ENCODE measurements at places on chromosomes 6 and 20.

GRCh38 chr6:35096129-35096862 lies 44.8 kb downstream of the TCP11 start:
- DNase-seq, result no peak

DNA sequence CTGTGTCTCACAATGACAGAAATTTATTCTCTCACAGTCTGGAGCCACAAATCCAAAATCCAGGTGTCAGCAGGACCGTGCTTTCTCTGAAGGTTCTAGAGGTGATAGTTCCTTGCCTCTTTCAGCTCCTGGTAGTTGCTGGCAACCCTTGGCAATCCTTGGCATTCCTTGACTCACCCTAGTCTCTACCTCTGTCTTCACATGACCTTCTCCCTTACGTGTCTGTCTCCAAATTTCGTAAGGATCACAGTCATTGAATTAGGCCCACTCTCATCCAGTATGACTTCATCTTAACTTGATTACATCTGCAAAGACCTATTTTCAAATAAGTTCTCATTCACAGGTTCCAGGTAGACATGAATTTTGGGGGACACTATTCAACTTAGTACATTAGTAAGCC lies 143.1 kb downstream of the CEP57L1 start:
- DNase-seq, result no peak

GRCh38 chr20:15310361-15310760 lies 972.9 kb upstream of the FLRT3 start:
- no peak for DNase-seq

DNA sequence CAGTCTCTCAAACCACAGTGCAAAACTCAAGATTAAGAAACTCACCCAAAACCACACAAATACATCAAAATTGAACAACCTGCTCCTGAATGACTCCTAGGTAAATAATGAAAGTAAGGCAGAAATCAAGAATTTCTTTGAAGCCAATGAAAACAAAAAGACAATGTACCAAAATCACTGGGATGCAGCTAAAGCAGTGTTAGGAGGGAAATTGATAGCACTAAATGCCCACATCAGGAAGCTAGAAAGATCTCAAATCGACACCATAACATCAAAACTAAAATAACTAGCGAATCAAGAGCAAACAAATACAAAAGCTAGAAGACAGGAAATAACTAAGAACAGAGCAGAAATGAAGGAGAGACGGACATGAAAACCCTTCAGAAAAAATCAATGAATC lies 70.5 kb downstream of the TBC1D32 start:
- no peak for DNase-seq

GRCh38 chr6:168376120-168376519 lies 56.5 kb upstream of the DACT2 start:
- no peak for DNase-seq

DNA sequence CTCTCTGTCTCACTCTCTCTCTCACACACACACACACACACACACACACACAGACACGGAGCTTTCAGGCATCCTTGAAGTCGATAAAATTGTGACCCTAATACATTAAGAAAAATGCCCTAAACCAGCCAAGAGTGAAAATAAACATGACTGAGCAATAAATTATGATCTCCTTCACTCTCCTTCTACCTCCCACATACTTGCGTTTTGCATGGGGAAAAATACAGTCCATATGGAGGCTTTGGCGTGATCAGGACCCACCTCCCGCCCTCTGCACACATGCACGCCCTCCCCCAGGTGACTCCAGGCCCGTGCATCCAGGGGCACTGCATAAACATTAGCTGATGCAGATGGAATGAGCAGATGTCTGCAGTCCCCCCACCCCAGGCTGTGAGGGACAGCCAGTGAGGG lies 114.2 kb upstream of the JARID2 start:
- DNase-seq, result no peak

DNA sequence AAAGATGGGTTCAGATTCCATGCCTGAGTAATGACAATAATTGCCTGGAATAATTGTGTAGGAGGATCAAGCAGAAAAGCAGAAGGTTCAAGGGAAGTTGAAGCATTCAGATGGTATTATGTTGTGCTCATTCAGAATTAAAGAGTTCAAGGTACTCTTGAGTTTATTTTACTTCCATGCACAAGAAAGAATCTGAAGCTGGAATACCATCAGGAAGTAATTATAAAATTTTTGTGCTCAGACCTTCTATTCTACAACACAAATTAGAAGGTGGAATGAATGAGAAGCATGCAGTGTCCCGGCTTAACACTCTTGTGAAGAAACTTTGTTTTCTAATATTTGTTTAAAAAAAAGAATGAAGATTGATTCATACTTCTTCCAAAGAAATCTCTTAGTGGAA lies 139.4 kb upstream of the ENPP5 start:
- DNase-seq, result no peak

DNA sequence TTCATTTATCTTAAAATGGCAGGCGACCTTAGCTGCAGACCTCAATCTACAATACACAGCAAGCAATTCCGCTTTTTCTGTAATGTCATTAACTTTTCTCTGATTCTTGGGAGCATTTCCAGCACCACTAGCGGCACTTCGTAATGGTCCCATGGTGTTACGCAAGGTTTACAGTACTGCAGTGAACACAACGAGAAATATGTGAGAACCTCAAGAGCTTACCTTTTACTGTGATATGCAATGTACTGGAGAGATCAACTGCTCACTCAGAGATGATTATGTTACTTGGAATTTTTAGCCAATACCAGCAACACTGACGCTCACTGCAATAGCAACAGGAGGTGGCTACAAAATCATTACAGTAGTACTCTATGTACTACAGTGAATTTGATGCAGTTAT lies 2.8 kb upstream of the CEP43 start:
- DNase-seq, result no peak

GRCh38 chr6:158780988-158781691 lies 38.0 kb downstream of the EZR start:
- no peak for DNase-seq

- DNase-seq, result no peak
Measured at GRCh38 chr20:44284032-44284431, 27.0 kb downstream of the FITM2 start.

DNA sequence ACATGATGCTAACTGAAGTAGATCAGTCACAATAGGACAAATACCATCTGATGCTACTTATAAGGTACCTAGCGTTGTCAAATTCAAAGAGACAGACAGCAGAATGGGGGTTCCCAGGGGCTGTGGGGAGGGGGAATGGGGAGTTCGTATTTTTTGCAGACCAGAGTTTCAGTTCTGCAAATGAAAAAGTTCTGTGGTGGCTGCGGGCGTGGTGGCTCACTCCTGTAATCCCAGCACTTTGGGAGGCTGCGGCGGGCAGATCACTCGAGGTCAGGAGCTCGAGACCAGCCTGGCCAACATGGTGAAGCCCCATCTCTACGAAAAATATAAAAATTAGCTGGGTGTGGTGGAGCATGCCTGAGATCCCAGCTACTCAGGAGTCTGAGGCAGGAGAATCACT lies 68.1 kb downstream of the SLC22A23 start:
- DNase-seq, result no peak

DNA sequence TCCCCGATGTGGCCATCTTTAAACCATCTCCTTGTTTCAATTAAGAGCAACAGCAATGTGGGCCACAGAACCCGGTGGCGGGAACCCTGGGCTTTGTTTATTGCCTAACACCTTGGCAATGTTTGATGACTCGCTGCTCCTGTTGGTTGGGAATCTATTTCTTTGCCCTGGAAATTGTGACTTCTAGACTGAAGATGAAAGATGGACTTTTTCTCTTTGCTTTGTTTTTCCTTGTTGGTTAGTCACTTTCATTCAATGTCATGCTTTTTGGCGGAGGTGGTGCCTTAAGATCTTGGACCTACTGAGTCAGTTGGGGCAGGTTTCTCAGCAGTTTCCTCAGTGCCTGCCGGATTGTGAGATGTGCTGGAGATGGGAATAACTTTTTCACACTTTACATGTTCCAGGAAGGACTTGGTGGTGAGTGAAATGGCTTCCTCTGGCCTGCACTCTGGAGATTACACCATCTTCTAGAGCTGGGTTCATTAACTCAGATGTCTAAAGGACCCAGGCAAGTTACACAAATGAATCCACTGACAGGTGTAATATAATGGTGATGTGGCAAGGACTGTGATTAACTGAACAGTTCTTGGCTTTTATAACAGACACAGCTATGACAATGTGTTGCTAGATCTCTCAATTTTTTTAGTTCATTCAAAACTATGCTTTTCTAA lies 56.3 kb downstream of the TSHZ2 start:
- no peak for DNase-seq

DNA sequence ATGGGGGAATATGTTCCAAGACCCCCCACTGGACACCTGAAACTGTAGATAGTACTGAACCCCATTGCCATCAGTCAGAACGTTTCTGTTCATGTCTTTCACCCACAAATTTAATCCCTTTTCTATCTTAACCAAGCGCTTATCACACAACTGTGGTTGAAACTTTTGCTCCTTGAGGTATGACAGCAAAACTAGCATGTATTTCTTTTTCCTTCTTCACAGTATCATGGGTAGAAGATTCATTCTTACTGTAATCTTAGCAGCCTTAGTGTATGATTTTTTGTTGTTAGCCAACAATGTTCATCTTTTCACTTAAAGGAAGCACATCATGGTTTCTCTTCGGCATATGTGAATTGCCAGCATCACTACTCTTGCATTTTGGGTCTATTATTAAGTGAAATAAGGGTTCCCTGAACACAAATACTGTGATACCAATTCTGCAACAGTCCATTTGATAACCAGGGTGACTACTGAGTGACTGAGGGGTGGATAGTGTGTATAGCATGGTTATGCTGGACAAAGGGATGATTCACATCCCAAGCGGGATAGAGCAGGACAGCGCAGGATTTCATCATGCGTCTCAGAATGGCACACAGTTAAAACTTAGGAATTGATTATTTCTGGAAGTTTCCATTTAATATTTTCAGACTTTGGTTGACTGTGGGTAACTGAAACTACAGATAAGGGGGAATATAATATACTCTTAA lies 41.8 kb downstream of the KCNS1 start:
- no peak for DNase-seq

- DNase-seq, result no peak
Measured at GRCh38 chr6:157075549-157076450, 247.5 kb downstream of the TMEM242 start.

DNA sequence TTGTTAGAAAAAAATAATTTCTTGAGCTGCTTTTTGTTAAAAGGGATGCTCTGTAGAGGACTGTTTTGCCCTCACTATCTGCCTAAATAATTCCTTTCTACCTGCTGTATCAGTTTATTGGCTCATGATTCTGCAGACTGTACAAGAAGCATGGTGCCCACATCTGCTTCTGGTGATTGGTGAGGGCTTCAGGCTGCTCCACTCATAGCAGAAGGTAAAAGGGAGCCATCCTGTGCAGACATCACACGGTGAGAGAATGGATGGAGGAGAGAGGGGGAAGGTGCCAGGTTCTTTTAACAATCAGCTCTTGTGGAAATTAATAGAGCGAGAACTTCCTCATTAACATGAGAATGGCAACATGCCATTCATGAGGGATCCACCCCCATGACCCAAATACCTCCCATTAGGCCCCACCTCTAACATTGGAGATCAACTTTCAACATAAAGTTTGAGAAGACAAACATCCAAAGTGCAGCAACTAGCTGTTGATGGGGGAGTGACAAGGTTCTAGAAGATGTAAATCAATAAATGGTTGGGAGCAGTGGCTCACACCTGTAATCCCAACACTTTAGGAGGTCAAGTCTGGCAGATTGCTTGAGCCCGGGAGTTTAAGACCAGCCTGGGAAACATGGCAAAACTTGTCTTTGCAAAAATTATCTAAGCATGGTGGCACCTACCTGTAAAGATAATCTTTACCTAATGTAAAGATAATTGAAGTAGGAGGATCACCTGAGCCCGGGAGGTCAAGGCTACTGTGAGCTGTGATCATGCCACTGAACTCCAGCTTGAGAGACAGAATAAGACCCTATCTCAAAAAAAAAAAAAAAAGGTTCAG lies 15.7 kb upstream of the AHCY start:
- no peak for DNase-seq

GRCh38 chr6:77015350-77015749 lies 447.9 kb downstream of the HTR1B start:
- DNase-seq, result no peak

- DNase-seq, result no peak
Measured at GRCh38 chr20:20637998-20638725, 74.3 kb downstream of the RALGAPA2 start.

- no peak for DNase-seq
Measured at GRCh38 chr6:107957308-107957908, 600 bp downstream of the SEC63 start.

- no peak for DNase-seq
Measured at GRCh38 chr6:6600875-6601274, 12.4 kb downstream of the LY86 start.

- DNase-seq, result no peak
Measured at GRCh38 chr20:25071734-25072133, 10.2 kb downstream of the VSX1 start.

- no peak for DNase-seq
Measured at GRCh38 chr6:143286251-143286795, 164.2 kb downstream of the ADAT2 start.

DNA sequence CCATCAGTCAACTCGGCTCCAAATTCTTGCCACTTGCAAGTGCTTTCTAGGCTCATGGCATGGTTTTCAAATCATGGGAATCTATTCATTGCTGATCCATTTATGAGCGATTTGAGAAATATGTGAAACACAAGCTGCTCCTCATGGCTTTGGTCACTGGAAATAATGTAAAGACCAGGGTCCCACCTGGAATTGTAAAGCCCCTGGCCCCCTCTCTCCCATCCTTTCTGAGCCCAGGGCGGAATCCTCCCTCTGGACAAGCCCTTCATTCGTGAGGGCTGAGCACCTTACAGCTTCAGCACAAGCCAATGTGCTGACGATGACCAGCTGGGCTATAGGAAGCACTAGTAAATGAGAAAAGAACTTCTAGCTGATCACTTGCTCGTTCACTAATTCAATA lies 96.0 kb downstream of the RNASET2 start:
- no peak for DNase-seq

- DNase-seq, result no peak
Measured at GRCh38 chr6:5416250-5416649, 154.9 kb downstream of the FARS2 start.

- DNase-seq, result no peak
Measured at GRCh38 chr6:164741938-164742451, 567.4 kb downstream of the C6orf118 start.

DNA sequence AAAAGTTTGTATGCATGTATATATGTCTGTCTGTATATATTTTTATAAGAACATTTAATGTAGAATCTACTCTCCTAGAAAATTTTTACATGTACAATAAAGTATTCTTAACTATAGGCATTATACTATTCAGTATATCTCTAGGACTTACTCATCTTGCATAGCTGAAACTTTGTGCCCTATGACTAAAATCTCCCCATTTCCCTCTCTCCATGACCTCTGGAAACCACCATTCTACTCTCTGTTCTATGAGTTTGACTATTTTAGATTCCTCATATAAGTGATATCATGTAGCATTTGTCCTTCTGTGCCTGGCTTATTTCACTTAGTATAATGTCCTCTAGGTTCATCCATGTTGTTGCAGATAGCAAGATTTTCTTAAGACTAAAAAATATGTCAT lies 205.1 kb upstream of the SMLR1 start:
- DNase-seq, result no peak

- no peak for DNase-seq
Measured at GRCh38 chr6:138347864-138348263, 29.8 kb upstream of the SMIM28 start.
